Left renal pelvis (tissue), 4 donors: ENCODE measurements at places on chromosomes 2 and 18.

- no peak for DNase-seq
Observed at GRCh38 chr18:68722821-68723220, 7.9 kb upstream of the TMX3 start.

- DNase-seq: no peak
Observed at GRCh38 chr2:221972813-221973478, 325.9 kb downstream of the PAX3 start.

DNA sequence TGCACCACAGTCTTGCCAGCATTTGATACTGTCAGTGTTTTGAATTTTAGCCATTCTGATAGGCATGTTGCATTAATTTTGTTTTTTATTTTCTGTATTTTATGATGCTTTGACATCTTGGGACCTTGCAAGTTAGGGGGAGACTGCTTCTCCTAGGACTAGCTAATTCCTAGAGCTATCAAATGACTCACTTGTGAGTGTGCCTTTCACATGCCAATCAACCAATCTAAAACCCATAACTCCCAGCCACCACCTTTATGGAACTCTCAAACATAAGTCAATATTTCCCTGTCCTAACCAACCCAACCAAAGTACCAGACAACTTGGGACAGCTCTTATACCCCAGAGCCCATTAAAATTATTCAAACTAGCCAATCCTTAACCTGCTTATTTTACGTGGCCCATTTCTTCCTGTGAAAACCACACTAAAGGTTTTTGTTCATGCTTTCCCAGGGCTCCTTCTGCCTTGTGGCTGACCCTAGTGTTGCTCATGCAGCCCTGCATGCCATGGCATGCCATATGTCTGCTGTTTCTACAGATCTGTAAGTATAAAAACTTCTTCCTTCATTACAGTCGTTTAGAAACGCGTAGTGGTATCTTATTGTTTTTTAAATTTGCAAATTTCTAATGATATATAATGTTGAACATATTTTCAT is 230.1 kb downstream of the GPD2 start:
- DNase-seq: no peak

GRCh38 chr2:176174382-176174823 is 14.1 kb upstream of the HOXD1 start:
- no peak for DNase-seq
